ENCODE measurements at places on chromosomes 4 and X.

DNA sequence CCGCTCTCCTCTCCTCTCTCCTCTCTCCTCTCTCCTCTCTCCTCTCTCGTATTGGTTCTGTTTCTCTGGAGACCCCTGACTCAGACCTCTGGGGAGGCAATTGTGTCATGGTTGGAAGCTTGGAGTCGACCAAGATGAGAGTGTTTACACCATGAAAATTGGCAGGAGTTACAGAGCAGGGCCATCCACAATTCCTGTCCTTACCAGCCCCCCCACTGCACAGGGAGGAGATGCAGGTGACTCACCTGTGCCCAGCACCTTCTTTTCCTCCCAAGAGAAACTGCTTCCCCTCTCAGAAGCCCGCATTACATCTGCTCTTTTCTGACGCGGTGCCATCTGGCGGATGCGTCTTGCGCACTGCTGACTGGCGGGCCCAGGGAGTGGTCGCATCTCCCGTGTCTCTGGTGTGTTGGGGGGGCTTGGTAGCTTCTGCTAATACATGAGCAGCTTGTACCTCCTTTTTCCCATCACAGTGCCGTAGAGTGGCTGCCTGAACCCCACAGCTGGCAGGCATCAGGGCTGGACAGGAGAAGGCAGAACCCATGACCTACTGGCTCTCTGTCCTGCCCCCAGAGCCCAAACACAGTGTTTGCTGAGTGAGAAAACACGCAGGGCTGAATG lies 31.4 kb upstream of the GPR78 start:
- no peak for DNase-seq

- no peak for DNase-seq
These were observed 120.0 kb upstream of the DIAPH2 start for GRCh38 chrX:96564595-96564994.

DNA sequence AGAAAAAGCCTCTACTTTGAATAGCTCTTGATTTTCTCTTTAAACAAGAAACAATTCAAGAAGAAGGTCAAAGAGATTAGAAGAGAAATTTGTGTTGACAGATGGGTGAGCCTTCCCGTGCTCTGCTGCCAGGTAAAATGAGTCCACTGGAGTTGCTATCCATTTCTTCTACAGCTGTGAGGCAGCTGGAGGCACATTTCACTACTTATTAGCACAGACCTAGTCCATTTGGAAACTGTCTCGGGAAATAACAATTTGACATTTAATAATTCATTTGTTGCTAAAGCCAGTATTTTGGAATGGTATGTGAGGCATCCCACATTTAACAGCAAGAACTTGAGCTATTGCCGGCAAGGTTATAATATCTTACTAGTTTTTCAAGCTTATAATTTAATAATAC lies 396.8 kb upstream of the GRIA3 start:
- no peak for DNase-seq

DNA sequence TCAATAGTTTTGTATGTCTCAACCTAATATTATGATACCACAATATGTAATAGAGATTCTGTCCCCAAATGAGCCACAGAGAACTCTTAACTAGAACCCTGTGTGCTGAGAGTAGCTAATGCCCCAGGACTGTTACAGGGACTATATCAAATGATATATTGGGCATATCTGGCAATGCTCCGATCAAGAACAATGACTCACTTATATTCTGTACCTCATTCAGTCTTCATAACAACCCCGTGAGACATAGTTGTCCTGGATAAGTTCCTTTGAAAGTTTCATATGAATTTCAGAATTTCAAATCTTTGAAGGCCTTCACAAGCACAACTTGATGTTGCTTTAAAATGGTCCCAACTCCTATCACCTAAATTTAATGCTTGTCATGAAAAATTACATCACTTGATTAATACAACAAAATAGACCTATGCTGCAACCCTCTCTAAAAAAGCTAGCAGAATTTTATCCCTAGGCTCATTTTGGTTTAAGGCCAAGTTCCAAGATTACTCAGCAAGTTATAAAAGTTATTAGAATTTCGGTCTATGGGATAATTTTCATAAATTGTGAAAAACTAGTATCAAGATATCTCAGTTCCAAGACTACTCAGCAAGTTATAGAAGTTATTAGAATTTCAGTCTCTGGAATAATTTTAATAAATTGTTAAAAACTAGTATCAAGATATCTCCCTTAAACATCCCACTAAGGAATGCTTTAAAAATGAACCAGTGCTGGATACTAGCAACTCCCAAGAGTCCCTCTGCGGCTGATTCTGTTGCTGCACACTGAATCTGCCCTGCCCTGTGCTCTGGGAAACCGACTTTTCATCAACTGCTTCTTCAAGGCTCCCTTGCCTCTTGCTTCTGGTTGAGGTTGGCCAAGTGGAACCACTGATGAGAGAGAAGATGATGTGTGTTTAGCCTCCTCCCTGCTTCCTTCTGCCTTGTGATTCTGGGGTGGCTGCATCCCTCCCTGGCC lies 6.0 kb upstream of the ANXA3 start:
- DNase-seq: no peak

DNA sequence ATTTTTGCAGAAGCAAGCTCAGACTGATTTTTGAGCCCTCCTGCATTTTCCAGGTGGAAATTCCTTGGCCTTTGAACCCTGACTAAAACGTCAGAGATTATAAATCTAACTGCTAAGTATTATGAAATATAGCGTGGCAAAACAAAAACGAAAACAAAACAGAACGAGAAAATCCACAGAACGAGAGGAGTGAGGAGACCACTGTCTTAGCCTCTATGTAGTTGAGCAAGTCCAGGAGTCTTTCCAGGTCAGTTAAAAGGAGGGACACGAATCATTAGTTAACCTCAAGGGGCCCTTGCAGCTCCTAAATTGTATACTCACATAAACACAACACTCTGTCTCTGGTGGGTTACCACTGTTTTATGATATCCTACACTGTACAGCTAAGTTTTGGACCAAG lies 80.2 kb downstream of the SYNPO2 start:
- no peak for DNase-seq

GRCh38 chr4:152508386-152508785 lies 27.5 kb downstream of the FBXW7 start:
- DNase-seq: no peak

- no peak for DNase-seq
These were observed 1.1 kb downstream of the SGCB start for GRCh38 chr4:52036886-52037530.

DNA sequence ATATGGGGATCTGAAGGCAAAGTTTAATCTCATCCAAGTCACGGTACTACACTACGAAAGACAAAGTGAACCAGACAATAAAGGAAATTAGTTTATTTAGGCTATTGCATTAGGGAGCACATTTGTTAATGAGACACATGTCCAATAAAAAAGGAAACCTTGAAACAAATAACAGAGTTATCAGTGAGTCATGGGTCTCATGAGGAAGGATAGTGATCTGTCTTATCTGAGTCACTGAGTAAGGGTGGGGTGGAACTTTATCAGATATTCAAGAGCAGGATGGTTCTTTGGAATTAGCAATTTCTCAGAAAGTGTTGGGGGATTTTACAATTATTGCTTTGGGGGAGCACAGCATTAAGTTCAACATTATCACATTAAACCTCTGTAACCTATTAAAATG lies 188.9 kb upstream of the IL1RAPL1 start:
- DNase-seq: no peak

GRCh38 chrX:121755541-121755940 lies 708.1 kb downstream of the GLUD2 start:
- no peak for DNase-seq

GRCh38 chr4:114811564-114812301 lies 213.1 kb downstream of the UGT8 start:
- no peak for DNase-seq

DNA sequence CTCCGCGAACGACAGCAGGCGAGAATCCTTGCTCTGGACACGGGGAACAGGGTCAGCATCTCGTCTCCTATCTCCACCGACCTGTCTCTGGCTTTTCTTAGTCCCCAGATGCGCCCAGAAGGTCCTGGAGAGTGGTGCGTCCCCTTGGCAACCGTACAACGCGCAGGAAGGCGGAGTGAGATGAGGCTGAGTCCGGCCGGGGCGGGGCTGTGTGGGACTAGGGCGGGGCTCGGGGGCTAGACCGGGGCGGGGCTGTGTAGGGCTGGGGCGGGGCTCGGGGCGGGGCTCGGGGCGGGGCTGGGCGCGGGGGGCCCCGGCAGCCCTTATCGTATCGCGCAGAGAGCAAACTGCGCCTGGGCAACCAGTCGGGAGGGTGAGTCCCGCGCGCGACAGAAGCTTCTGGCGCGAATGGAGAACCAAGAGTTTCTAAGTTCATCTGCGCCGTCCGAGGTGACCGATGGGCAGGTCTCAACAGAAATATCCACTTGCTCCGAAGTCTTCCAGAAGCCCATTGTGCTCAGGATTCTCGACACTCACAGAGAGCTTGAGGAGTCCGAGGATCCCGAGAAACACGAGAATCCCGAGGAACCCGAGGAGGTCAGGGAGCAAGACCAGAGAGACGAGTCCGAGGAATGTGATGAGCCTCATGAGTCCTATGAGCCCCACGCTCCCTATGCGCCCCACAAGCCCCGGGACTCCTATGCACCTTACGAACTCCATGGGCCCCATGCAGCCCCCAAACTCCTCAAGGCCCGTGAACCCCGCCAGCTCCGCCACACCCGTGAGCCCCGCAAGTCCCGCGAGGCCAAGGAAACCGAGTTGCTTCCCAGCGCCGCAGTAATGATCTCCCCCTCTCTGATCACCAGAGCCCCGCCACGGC lies 24.9 kb downstream of the ARL9 start:
- DNase-seq: peak; percentile 53

DNA sequence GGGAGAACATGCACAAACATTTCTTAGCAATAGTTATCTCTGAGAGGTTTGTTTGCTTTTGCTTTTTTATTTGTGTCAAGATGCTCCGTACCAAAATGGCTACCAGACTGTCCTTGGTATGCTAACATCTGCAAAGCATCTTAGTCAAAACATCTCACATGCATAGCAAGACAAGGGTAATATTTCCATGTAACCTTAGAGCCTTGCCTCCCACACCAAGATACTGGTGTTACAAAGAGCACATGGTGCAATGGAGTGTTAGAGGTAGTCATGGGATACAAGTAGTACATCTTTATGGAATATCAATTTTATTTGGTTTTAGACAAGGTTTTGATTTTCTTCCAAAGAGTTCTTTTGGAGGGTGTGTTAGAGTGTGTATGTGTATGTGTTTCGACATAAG lies 109.7 kb downstream of the NR3C2 start:
- DNase-seq: no peak

DNA sequence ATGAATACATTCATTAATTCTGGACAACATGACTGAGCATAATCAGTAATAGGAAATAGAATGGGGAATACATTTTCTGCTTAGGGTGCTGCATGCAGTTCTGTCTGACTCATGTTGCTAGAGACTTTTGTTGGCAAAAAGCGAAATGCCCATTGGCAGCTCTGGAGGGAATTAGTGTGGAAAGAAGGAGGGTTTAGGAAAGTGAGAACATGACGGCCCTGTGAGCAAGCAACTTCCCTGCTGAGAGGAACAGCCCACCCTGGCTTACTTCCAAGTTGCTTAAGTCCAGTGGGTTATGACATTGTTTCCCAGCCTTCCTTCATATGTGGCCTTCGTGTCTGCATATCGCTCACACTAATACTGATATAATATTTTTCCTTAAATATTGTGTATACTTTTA lies 13.8 kb downstream of the MAD2L1 start:
- peak; percentile 5 for DNase-seq

GRCh38 chr4:158190718-158191117 lies 17.9 kb upstream of the GASK1B start:
- DNase-seq: no peak

GRCh38 chr4:2285613-2286381 lies 23.9 kb upstream of the MXD4 start:
- DNase-seq: no peak
